ENCODE measurements at places on chromosomes 16 and 17.
A peak's percentile ranks its signal among the peaks of the same experiment; 100 is the strongest.

- no peak for DNase-seq
Observed at GRCh38 chr16:60404401-60404800, 1631.8 kb downstream of the CDH8 start.

DNA sequence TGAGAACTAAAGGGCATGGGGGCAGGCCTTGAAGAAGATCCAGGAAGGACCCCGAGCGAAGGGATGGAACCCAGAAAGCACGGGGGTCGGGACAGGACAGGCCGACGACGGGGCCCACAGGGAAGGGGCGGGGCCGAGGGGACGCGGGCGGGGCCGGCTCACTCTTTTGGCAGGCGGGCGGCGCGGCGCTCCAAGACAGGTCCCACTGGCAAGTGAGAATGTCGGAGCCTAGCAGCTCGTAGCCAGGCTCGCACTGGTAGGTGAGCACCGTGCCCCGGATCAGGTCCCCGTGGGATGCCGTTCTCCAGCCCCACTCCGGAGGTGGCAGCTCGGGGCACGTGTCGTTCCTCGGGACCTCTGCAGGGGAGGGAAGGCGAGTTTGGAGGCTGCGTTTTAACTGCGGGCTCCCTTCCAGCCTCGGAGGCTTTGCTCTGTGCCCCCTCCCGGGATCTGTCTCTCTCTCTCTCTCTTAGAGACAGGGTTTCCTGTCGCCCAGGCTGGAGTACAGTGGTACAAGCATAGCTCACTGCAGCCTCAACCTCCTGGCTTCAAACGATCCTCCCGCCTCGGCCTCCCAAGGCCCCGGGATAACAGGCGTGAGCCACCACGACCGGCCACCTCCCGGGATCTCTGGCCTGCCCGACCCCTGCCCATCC is 13.7 kb upstream of the CDIPT start:
- DNase-seq = peak; percentile 35

DNA sequence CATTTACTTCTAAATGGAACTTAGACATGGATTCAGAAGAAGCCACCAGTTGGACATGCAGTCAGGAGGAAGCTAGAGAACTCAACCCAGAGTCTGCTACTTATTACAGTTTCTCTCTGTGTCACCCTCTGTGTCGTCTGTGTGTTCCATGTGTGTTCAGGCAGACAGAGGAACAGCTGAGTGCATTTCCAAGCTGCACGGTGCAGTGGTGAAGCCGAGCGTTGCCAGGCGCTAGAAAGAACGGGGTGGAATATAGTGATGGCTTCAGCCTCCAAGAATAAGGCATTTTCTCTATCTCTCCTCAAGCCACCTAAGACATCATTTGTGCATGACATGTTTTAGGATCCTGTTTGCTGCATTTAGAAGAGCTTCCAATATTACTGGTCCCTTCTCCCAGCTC is 101.1 kb upstream of the CCL2 start:
- DNase-seq = no peak

- no peak for DNase-seq
Observed at GRCh38 chr17:40247926-40248495, 28.9 kb downstream of the WIPF2 start.

- no peak for DNase-seq
Observed at GRCh38 chr17:64466019-64466735, 17.3 kb downstream of the MILR1 start.

GRCh38 chr16:4370570-4371356 is 885 bp upstream of the VASN start:
- no peak for DNase-seq

GRCh38 chr17:39208893-39209292 is 8.8 kb downstream of the RPL19 start:
- DNase-seq = no peak

GRCh38 chr16:85347213-85347591 is 234.9 kb upstream of the CIBAR2 start:
- no peak for DNase-seq

- DNase-seq = no peak
Observed at GRCh38 chr16:11060842-11061241, 116.5 kb downstream of the CLEC16A start.

GRCh38 chr16:68752602-68753001 is 15.5 kb downstream of the CDH1 start:
- no peak for DNase-seq

DNA sequence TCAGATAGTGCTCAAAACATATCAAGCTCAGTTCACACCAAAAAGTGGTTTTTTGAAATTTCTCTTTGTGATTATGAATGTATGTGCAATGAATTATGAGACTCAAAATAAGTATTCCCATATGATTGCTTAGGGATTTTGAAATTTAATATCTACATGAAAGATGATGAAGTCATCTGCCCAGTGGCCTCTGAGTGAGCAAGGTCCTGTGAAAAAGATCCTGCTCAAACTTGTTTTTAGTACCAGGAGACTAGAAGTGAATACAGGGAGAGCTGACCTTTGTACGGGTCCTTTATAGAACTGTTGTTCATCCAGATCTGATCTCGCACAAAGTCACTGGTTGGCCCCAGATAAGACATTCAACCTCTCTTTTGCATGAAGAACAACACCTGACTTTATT is 151.9 kb upstream of the MAF start:
- no peak for DNase-seq

DNA sequence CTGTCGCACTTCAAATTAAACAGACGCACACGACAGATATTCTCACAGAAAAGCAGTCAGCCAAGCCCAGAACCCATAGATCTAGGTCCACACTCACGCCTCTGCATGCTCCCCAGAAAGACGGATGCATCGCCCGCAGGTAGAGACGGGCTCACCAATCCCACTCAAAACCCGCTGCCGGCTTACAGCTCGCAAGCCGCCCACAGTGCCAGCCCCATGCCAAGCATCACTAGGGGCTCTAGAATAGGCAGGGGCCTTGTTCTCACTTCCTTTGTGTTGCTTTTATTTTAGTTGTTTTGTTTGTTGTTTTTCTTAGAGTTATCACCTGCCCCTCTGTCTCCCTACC is 336 bp upstream of the BMERB1 start:
- DNase-seq = no peak

- no peak for DNase-seq
Observed at GRCh38 chr17:17028059-17028877, 14.0 kb upstream of the MPRIP start.

GRCh38 chr16:58518083-58518979 is 3.0 kb downstream of the SETD6 start:
- DNase-seq = no peak

DNA sequence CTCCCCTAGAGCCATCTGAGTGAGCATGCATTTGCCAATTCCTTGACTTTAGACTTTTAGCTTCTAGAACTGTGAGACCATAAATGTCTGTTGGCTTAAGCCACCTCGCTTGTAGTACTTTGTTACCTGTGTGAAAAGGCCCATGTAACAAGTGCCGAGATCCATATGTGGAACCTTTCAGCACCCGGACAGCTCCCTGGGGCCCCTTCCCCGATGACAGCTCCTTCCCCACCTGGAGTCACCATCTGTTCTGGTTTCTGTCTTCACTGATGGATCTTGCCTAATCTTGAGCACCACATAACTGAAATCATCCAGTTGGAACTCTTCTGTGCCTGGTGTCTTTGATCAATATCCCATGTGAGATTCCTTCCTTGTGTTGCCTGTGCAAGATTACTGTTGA is 78.9 kb upstream of the EEF2KMT start:
- DNase-seq = no peak

- DNase-seq = no peak
Observed at GRCh38 chr16:63192980-63193379, 1156.7 kb upstream of the CDH8 start.

- DNase-seq = peak; percentile 81
Observed at GRCh38 chr17:37490022-37490587, 414 bp downstream of the DUSP14 start.

DNA sequence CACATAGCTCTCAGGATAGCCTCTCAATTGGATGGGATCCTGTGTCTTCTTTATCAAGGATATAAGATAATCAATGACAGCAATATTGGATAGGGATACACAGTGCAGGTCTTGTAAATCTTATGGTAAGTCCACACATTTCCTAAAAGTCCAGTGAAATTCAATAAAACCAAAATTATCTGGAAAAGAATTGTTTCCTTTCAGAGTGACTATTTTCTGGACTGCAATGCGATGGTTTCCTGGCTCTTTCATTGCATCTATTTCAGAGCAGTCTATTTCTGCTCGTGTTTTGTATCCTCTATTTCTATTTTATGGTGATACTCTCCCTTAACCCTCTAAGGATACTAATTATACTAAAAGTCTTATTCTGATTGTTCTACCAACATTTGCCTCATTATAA is 24.3 kb upstream of the MON1B start:
- DNase-seq = no peak

- no peak for DNase-seq
Observed at GRCh38 chr17:46163929-46164594, 29.2 kb downstream of the KANSL1 start.

GRCh38 chr16:10178080-10178479 is 4.1 kb downstream of the GRIN2A start:
- DNase-seq = no peak

- no peak for DNase-seq
Observed at GRCh38 chr17:18177133-18177532, 6.5 kb upstream of the ALKBH5 start.

GRCh38 chr17:79791735-79792161 is 5.1 kb downstream of the CBX8 start:
- DNase-seq = no peak

DNA sequence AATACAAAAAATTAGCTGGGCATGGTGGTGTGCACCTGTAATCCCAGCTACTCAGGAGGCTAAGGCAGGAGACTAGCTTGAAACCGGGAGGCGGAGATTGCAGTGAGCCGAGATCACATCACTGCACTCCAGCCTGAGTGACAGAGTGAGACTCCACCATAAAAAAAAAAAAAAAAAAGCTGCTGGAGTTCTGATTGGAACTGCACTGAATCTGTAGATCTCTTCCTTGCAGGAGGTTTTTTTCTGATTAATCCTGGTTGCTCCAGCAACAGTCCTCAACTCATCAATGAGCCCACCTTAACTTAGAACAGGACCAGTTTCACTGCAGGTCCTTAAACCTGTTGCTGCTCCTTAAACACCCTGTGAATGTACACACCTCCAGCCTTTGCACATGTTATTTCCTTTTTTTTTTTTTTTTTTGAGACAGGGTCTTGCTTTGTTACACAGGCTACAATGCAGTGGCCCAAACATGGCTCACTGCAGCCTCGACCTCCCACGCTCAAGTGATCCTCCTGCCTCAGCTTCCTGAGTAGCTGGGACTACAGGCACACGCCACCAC is 1.6 kb upstream of the ODAD4 start:
- DNase-seq = no peak

- DNase-seq = no peak
Observed at GRCh38 chr16:30494709-30495108, 22.2 kb downstream of the ITGAL start.

DNA sequence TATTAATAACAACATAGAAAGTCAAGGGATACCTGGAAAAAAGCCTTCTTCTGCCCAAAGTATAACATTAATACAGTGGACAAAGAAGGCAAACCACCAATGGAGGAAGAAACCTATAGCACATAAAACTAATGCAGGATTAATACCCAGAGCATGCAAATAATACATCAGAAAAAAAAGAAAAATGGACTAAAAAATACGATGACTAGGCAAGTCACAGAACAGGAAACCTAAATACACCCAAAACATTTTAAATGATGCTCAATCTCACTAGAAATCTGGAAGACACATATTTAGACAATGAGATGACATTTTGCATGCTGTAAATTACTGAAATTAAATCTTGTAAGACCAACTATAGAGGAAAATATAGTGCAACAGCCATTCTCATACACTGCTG is 55.9 kb downstream of the MED13 start:
- no peak for DNase-seq

DNA sequence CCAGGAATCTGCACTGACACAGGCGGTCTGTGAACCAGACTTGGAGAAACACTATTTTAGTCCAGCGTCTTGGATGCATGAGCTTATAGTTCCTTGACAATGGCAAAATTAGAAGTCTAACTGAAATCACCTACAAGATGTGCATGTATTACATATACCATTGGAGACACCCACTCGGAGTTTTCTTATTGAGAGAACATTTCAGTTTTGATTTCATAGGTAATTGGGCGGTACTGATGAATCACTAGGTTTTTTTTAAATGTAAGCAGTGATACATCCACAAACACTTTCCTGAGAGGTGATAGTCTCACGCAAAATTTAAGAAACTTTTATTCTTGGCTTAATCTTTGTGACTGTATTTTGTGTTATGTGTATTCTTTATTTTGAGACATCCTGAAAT is 69.8 kb downstream of the PRKCA start:
- no peak for DNase-seq

DNA sequence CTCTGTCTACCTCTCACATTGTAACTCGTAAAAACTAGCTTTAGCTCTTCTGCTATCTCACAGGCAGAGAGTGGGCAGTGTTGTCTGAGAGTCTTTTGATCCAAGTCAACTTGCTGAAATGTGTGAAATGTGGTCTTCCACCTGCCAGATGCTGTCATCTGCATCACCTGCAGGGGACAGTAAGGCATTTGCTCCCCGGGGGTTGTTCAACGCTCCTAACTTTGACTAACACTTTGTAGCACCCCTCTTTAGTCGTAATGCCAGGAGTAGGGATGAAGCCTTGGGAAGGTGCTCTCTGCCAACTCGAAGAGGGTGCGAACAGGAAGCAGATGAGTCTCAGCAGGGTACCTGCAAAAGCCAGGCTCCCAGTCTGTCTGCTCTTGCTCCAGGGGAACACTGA is 36.1 kb downstream of the SNX11 start:
- no peak for DNase-seq

DNA sequence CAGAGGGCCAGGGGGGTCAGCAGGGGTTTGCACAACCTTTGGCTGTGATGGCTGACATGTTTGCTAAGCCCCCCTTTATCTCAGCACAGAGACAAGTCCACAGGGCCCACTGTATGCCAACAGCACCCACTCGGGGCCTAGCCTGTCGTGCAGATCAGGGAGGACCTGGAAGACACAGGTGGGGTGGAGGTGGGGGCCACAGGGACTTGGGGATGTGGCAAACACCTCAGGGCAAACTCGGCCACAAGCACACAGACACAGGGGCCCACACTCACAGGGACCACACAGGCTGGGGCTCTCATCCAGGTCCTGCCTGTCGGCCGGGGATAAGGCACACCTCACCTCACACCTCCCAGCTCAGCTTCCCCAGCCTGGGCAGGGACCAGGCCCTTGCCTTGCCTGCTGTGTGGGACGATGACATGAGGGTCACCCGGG is 87.9 kb downstream of the C16orf78 start:
- DNase-seq = no peak

DNA sequence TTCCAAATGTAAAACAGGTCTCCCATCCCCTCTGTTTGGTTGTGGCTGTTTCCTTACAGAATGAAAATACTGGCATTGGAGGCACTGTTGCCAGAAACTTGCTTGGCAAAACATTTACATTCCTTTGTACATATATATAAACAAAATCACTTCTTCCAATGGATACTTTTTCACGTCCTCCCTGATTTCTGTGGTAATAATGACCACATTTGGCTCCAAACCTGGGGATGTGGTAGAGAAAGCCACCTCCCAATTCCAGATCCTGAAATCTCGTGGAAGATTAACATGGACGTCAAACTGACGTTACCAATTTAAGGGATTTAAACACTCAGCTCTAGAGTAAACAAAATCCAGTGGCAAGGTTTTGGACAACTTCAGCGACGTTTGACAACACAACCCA is 370.8 kb upstream of the ZFHX3 start:
- no peak for DNase-seq

Data from activated T-cell treated with anti-CD3 and anti-CD28 coated beads for 48 hours (primary cell).